ENCODE measurements at places on chromosomes 1 and 21.

GRCh38 chr1:91617285-91617765 lies 116.7 kb downstream of the CDC7 start:
- DNase-seq: no peak

- DNase-seq: no peak
Observed at GRCh38 chr1:87243573-87243972, 85.1 kb upstream of the LMO4 start.

DNA sequence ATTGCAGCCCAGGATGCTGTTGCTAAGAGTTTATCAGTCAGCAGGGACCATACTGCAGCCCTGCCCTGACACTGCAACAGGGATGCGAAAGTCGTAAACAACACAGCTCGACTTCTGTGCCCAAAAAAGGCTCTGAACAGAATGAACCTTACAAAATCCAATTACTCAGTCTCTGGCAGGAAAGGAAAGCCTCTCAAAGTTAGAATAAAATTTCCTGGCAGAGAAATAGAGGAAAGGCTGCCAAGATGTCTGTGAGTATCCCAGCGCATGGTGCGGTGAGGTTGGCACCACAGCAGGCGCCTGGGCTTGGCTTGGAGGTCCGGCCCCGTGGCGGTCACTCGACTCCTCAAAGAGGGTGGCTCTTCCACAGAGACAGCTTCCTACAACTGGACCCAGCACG lies 185.8 kb downstream of the PCP4 start:
- no peak for DNase-seq

GRCh38 chr1:18328803-18329202 lies 151.9 kb upstream of the KLHDC7A start:
- DNase-seq: no peak

DNA sequence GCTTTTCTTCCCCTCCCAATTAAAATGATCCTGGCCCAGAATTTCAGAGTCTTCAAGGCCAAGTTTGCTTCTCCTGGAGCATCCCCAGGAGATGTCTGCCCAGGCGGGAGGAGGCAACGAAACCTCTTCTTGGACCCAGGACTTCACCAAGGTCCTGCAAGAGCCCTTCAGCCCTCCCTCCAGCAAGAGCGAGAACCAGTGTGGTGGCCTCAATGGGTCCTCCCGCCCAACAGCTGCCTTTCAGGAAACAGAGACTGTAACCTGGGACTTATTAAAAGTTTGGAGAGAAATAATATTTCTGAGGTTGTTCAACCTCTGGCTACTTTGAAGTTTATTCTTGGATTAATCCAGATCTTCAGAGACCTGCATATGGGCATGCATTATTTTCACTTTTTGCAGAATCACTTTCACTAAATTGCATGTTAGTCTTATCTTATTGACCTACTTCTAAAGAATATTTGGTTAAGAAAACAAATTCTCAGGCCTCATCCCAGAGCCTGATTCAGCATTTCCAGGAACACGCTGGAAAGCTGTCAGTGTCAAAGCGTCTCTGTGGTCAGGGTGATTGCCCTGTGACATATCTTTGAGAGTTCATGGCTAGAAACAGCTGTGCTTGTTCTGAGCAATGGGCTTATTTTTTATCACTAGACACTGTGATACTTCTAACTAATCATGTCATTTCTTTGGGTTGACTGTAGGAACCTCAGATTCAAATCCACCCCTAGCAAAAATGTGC lies 66.0 kb upstream of the CLDN14 start:
- DNase-seq: no peak

DNA sequence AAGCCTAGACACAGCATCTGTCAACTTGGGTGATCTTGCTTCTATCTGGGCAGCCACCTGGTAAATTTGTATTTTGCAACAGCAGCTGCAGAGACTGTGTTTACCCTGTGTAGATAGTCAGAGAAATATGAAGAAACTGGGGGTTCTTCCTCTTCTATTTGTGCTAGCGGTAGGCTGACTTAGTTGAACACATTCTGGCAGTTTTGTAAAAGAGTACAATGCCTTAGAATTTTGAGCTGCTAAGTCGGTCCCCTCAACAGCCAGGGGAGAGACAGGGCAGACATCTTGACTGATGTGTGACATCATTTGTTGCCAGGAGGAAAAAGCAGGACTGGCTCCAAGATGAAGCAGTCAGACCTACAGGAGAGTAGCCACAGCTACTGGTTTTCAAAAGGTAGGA lies 53.7 kb downstream of the KCNJ6 start:
- DNase-seq: no peak

DNA sequence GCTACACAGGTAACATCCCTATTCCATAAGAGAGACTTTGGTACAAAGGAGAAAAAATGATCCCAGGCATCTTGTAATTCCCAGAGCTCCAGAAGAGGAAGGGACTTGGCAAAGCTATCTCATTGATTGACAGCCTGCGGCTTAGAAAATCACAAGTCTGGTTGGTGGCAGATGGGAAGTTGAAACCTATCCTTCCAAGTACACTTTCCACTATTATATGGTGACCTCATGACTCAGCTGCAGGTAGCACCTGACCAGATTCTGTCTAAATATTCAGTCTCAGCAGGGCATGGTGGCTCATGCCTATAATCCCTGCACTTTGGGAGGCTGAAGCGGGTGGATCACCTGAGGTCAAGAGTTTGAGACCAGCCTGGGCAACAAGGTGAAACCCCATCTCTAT lies 89.9 kb downstream of the TIAM1 start:
- no peak for DNase-seq

DNA sequence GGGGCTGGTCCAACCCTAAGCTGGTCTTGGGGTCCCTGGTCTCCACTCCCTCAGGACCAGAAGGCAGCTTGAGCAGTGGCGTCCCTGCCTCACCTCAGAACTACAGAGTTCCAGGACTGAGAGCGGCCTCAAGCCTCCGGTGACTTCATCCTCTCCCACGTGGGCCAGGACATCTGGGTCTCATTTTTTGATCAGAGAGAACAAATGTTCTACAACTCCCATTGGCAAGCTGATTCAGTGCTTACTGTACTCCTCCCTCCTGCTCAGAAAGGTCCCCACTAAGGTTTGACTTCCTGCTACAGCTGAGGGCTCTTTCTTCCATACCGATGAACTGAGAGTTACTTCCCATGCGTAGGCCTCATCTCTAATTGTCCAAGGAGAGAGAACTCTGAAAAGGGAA lies 78.5 kb downstream of the PLXNA2 start:
- no peak for DNase-seq

- DNase-seq: no peak
Observed at GRCh38 chr1:89041119-89041641, 18.5 kb upstream of the GBP3 start.

- DNase-seq: no peak
Observed at GRCh38 chr1:186842547-186842946, 13.8 kb downstream of the PLA2G4A start.

- DNase-seq: no peak
Observed at GRCh38 chr1:4166713-4167112, 266.6 kb upstream of the C1orf174 start.

DNA sequence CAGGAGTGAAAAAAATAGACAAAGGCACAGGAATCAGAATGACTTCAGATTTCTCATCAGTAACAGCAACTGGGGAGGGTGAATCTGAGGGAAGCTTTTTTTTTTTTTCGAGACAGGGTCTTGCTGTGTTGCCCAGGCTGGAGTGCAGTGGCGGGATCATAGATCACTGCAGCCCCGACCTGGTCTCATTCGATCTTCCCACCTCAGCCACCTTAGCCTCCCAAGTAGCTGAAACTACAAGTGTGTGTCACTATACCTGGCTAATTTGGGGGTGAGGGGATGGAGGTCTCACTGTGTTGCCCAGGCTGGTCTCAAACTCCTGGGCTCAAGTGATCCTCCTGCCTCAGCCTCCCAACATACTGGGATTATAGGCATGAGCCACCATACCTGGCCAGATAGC lies 10.7 kb downstream of the ARMH1 start:
- no peak for DNase-seq

- DNase-seq: no peak
Observed at GRCh38 chr1:6783221-6783620, 2.0 kb upstream of the CAMTA1 start.

DNA sequence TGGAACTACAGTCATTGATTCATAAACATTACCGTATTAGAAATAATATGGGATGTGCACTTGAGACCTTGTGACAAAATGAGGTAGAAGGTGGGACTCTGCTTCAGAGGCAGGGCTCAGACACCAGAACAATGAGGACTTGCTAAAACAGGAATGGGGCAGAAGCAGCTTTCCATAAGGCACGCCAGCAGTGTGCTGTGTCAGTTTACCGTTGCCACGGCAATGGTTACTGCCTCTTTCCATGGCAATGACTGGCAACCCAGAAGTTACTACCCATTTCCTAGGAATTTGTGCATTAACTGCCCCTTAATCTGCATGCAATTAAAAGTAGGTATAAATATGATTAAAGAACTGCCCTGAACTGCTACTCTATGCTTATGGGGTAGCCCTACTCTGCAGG lies 169.0 kb downstream of the CHRM3 start:
- no peak for DNase-seq

DNA sequence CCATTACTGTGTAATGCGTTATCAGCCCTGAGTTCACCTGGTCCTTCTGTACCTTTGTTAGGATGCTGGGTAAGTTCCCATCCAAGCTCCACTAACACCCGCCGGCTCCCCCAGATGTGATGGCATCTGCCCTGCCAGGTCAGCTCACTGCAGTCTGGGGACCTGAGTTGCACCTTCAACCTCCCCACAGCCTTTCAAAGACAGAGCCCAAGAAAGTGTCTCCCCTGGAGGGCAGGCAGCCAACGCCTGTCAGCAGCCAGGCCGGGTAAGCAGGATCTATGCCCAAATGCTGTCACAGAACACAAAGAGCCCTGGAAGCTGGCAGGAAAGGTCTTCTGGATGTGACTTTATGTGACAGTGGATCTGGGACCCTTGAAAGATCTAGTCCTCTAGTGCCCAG lies 13.7 kb downstream of the MRAP start:
- DNase-seq: no peak

DNA sequence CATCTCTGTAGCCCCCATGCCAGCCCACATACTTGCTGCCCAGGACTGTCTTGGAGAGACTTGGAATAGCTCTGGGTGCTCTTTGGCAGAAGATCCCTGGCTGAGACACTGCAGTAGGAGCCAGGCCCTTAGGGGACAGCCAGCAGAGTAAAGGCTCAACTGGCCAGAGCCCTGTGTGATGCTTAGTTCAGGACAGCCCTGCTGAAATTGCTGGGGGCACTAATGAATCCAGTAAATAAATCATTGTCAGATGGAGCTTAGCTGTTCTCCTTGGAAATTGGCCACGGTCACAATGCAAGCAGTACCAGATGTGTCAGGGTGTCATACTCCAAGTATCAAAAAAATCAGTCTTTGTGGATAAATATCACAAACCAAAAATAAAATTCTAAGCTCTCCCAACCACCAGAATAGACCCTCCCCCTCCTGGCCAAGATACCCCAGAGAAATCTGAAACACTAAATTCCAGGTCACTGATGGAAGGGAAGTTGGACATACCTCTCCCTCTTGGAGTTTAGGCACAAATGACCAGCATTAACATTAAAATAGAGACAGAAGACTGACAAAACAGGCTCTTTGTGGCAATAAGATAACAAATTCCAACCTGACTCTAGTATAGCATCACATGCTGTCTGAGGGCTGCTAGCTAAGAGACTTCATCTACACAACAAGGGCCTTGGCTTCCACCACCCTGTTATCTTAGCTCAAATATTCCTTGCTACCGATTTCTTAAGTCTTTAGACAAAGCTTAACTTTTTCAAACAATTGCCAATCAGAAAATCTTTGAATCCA lies 83.2 kb upstream of the DNAH14 start:
- DNase-seq: no peak

- DNase-seq: no peak
Observed at GRCh38 chr21:15719976-15720375, 9.8 kb upstream of the USP25 start.

DNA sequence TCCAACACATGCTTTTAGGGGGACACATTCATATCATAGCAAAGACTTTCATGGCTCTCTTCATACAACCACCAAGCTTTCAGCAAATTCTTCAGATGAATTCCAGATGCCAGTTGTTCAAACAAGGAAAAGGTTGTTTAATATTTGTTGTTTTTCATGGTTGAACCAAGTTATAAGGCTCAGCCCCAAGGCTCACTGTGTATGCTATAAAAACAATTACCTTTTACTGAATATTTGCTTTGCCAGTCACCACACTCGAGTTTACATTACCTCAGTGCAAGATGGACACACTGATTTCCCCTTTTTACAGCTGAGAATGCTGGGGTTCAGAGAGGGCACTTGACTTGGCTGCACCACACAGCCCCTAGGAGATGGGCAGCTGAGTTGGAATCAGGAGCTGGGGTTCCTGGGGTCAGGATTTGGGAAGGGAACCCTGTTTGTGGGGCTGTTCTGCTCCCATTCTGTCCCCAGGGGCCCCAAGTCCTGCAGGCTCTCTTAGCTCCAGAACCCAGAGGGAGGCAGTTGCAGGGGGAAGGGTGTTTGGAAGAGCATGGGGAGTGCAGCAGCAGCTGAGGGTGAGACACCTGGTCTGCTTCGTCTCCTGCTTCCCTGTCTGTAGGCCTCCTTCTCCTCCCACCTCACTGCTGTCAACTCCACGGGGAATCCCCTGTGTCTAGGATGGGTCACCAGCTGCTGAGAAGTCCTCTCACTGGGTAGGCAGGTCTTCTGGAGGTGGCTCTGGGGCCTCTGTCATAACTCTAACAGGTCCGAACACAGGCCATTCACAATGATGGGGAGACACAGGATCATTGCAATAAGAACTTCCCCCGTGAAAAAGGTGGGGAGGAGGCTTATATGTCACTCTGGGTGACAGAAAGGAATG lies 12.8 kb upstream of the TMPRSS2 start:
- no peak for DNase-seq

DNA sequence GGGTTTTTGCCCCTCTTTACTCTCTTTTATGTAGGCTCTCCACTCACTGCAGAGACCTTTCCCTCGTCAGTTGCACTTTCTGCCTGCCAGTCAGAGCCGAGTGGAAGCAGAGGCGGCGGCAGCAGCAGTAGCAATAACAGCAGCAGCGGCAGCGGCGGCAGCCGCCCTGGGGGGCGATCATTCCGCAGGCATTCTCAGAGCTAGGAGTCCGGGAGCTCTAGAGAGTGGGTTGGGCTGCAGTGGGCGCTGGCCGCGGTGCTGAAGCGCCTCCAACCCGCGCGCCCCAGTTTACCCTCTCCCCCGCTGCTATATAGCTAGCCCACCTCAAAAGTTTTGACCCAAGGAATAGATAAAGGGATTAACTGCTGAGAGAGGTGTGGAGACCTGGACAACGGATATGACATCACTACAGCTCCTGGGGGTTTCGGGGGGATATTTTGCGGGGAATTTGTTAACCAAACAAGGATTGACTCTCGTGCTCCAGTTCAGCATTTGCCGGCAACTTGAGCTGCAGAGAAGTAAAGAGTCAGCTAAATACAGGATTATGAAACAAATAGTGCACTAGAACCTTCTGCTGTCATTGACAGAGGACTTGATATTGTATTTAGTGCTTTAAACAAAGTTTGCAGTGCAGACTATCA lies at the start of gene OLFM3:
Gene OLFM3, minus strand, starts transcription at position 102 of the 641 bp plus-strand sequence.
- no peak for DNase-seq

DNA sequence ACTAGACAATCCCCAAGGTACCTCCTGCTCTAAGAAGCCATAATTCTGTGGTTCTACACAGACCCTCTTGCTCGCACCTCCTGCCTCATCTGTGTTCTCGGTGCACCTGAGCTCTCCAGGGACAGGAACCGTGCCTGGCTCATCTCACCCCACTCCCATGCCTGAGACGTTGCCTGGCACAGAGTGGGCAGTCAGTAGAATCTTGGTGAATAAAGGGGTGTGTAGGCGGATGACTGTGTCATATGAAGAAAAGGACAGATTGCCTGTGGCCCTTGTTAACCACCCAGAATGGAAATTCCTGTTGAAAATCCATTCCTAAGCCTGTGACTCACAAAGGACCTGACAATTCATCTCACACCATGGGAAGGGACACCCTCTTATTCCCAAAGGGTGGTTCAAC lies 92.9 kb downstream of the KCNN3 start:
- no peak for DNase-seq

All from CD4-positive, alpha-beta T cell treated with Interleukin-6 at 100 ng/mL for 8 hours (primary cell).